PC-9 (cell line): ENCODE measurements at places on chromosomes 1 and 21. TPM values are rescaled to one million over a fixed set of nuclear protein-coding genes. Genes with fewer than 3 reads are reported as not detected.

GRCh38 chr1:6922096-6922931, 137.1 kb downstream of the CAMTA1 start:
- peaks cover 34% of the 10 kb centered on the region for H3K27me3 ChIP-seq
- DNase-seq = no peak
- H3K36me3 ChIP-seq = no peaks in the 10 kb centered on the region
- H3K4me1 ChIP-seq = no peaks in the 10 kb centered on the region

- H3K4me3 ChIP-seq = no peak overlapping the region
- no peaks in the 10 kb centered on the region for H3K36me3 ChIP-seq
- no peak overlapping the region for H3K27ac ChIP-seq
- no peaks in the 10 kb centered on the region for H3K27me3 ChIP-seq
- DNase-seq = no peak
These were observed 388.8 kb downstream of the NTNG1 start for GRCh38 chr1:107529511-107530149.

DNA sequence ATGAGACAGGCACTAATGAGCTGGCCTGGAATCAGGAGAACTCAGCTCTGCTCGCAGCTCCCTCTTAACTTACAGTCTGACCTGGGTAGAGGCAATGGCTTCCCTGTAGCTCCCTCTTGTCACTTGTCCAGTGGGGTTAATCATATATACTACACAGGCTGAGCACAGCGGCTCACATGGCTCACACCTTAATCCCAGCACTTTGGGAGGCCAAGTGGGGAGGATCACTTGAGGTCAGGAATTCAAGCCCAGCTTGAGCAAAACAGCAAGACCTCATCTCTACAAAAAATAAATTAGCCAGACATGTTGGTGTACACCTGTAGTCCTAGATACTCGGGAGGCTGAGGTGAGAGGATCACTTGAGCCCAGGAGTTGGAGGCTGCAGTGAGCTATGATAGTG, 4.2 kb downstream of the S100A6 start:
- H3K4me3 ChIP-seq = no peak overlapping the region
- peaks cover 35% of the 10 kb centered on the region for H3K4me1 ChIP-seq
- peaks cover 11% of the 10 kb centered on the region for H3K36me3 ChIP-seq

DNA sequence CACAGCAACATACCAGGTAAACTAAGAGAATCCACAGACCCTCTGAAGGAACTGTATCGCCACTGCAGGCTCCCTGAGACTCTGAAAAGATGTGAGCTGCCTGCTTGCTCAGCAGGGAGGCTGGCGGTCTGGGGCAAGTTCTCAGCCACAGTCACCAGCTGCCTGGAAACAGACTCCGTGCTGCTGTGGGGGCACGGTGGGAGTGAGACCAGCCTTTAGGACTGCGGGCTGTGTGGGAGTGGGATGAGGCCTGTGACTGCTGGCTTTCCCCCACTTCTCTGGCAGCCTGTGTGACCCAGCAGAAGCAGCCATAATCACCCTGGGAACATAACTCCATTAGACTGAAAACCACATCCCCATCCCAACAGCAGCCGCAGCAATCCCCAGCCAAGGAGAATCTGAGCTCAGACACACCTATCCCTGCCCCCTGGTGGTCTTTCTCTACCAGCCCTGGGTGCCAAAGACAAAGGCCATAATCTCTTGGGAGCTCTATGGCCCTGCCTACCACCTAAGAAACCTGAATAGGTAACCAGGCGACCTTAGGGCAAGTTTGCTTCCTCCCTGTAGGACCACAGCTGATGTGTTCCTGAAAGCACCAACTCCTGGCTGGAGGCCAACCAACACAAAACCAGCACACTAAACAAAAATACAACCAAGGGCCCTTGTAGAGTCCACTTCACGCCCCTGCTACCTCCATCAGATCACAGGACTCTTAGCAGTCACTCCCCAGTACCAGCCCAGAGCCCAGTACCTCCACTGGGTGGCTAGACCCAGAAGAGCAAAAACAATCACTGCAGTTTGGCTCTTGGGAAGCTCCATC, 151.5 kb downstream of the SMYD3 start:
- H3K27ac ChIP-seq = no peak overlapping the region
- no peaks in the 10 kb centered on the region for H3K4me1 ChIP-seq
- no peaks in the 10 kb centered on the region for H3K27me3 ChIP-seq
- no peak overlapping the region for H3K4me3 ChIP-seq
- no peak for DNase-seq

DNA sequence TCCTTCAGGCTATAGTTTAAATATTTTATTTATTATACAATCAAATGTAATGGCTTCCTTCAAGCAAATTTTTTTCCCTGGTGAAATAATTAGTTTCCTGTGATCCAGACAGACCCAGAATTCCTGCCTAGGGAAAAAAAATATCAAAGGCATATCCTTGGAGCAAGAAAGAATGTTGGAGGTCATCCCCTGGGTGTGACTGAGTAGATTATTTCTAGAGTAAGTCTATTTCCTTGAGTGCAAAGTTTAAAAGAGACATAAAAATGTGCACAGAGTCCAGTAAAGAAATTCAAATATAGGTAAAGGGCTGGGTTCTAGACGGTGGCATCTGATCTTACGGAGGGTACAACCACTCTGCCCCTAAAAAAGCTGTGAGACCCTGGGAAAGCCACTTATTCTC, 32.2 kb upstream of the SAMD13 start:
- H3K27me3 ChIP-seq = no peaks in the 10 kb centered on the region
- no peak overlapping the region for H3K4me3 ChIP-seq
- no peaks in the 10 kb centered on the region for H3K36me3 ChIP-seq

GRCh38 chr1:202159534-202160371, 649 bp downstream of the PTPN7 start:
- H3K36me3 ChIP-seq = no peaks in the 10 kb centered on the region
- peaks cover 9% of the 10 kb centered on the region for H3K4me1 ChIP-seq
- H3K4me3 ChIP-seq = no peak overlapping the region
- no peak overlapping the region for H3K27ac ChIP-seq
- no peaks in the 10 kb centered on the region for H3K27me3 ChIP-seq
- DNase-seq = no peak

GRCh38 chr1:80003250-80003649, 996.7 kb upstream of the ADGRL4 start:
- no peak for DNase-seq
- H3K27ac ChIP-seq = no peak overlapping the region
- no peaks in the 10 kb centered on the region for H3K27me3 ChIP-seq
- no peak overlapping the region for H3K4me3 ChIP-seq
- no peaks in the 10 kb centered on the region for H3K36me3 ChIP-seq

GRCh38 chr21:37871121-37871862, 45.0 kb downstream of the KCNJ6 start:
- H3K4me1 ChIP-seq = no peaks in the 10 kb centered on the region
- no peak overlapping the region for H3K4me3 ChIP-seq
- H3K36me3 ChIP-seq = no peaks in the 10 kb centered on the region
- no peak overlapping the region for H3K27ac ChIP-seq

- no peaks in the 10 kb centered on the region for H3K27me3 ChIP-seq
- H3K27ac ChIP-seq = no peak overlapping the region
- H3K4me1 ChIP-seq = no peaks in the 10 kb centered on the region
- H3K4me3 ChIP-seq = no peak overlapping the region
- DNase-seq = no peak
- no peaks in the 10 kb centered on the region for H3K36me3 ChIP-seq
These were observed 1049.6 kb upstream of the ADGRL4 start for GRCh38 chr1:80056179-80056578.

Gene ST6GALNAC5
- total RNA-seq = 0.24 and 0.85 TPM in 2 replicates

Gene USH2A
- not detected in 2 replicates for total RNA-seq

Gene CELA2B
- not detected in 2 replicates for total RNA-seq
